Psoas muscle (tissue), 8 donors: ENCODE measurements at places on chromosomes 3 and 15. TPM values are rescaled to one million over a fixed set of nuclear protein-coding genes. Genes with fewer than 3 reads are reported as not detected.

GRCh38 chr3:9316881-9317361 is 45.9 kb upstream of the THUMPD3 start:
- H3K36me3 ChIP-seq, result no peaks in the 10 kb centered on the region
- no peaks in the 10 kb centered on the region for H3K4me1 ChIP-seq
- no peak for DNase-seq
- H3K27ac ChIP-seq, result peak overlapping the region; percentile 51
- H3K27me3 ChIP-seq, result no peaks in the 10 kb centered on the region
- peak overlapping the region; percentile 31 for H3K4me3 ChIP-seq

GRCh38 chr15:65937054-65937453 is 67.8 kb downstream of the RAB11A start:
- no peaks in the 10 kb centered on the region for H3K36me3 ChIP-seq
- H3K4me3 ChIP-seq, result no peak overlapping the region
- no peaks in the 10 kb centered on the region for H3K27me3 ChIP-seq
- H3K4me1 ChIP-seq, result peaks cover 19% of the 10 kb centered on the region

GRCh38 chr15:47688573-47689086 is 28.7 kb upstream of the SEMA6D start:
- no peaks in the 10 kb centered on the region for H3K36me3 ChIP-seq
- DNase-seq, result no peak
- no peaks in the 10 kb centered on the region for H3K27me3 ChIP-seq

DNA sequence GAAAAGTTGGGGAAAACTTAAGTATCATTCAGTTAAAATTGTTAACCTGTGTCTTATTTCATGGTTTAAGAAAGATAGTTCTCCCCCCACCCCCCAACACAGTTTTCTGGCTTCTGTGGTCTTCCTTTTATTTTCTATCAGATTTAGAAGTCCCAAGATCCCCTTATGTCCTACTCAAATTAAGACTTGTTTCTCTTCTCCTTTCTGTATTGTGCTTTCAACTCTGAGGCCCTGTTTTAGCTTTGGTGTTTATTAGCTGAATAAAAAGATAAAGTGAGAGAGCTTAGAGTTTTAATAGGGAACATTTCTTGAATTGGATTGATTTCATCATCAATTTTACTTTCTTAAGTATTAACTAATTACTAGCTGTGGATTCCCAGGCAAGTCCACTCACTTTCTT is 62.6 kb downstream of the AKAP13 start:
- no peaks in the 10 kb centered on the region for H3K27me3 ChIP-seq
- peaks cover 20% of the 10 kb centered on the region for H3K4me1 ChIP-seq
- DNase-seq, result no peak
- H3K4me3 ChIP-seq, result no peak overlapping the region
- H3K27ac ChIP-seq, result no peak overlapping the region
- H3K36me3 ChIP-seq, result no peaks in the 10 kb centered on the region

DNA sequence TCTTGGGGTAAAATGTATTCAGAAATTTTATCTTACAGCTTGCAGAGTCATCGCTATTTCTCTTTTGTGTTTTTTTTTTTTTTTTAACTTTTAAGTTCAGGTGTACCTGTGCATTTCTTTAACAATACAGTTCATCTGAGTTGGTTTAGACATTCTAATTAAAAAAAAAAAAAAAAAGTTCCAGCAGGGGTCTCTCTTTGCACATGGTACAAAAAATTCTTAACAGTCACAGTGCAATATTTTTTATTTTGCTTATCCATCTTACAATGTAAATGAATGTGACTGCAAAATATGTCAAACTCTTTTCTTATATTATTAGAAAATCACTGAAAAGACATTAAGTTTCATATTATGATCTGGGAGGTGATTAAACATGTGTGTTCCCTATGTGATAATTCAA is 47.5 kb upstream of the SLC9A9 start:
- no peak for DNase-seq
- H3K4me1 ChIP-seq, result no peaks in the 10 kb centered on the region
- no peaks in the 10 kb centered on the region for H3K36me3 ChIP-seq
- no peak overlapping the region for H3K4me3 ChIP-seq

- peak overlapping the region; percentile 39 for H3K4me3 ChIP-seq
- H3K27me3 ChIP-seq, result no peaks in the 10 kb centered on the region
- H3K4me1 ChIP-seq, result peaks cover 60% of the 10 kb centered on the region
- H3K36me3 ChIP-seq, result no peaks in the 10 kb centered on the region
- no peak for DNase-seq
These were observed 4.8 kb downstream of the IDH2 start for GRCh38 chr15:90097475-90097874.

The USP13 gene
- 297 TPM for total RNA-seq

The FAM3D gene
- total RNA-seq, result not detected
